ENCODE measurements at places on chromosomes 16 and 17.

GRCh38 chr17:16879686-16880085 is 92.2 kb downstream of the TNFRSF13B start:
- DNase-seq, result no peak

- no peak for DNase-seq
Measured at GRCh38 chr17:4101759-4102405, 40.9 kb downstream of the ZZEF1 start.

- no peak for DNase-seq
Measured at GRCh38 chr16:68086860-68087268, 1.7 kb downstream of the NFATC3 start.

GRCh38 chr17:38510421-38511149 is 82.3 kb downstream of the ARHGAP23 start:
- DNase-seq, result no peak

DNA sequence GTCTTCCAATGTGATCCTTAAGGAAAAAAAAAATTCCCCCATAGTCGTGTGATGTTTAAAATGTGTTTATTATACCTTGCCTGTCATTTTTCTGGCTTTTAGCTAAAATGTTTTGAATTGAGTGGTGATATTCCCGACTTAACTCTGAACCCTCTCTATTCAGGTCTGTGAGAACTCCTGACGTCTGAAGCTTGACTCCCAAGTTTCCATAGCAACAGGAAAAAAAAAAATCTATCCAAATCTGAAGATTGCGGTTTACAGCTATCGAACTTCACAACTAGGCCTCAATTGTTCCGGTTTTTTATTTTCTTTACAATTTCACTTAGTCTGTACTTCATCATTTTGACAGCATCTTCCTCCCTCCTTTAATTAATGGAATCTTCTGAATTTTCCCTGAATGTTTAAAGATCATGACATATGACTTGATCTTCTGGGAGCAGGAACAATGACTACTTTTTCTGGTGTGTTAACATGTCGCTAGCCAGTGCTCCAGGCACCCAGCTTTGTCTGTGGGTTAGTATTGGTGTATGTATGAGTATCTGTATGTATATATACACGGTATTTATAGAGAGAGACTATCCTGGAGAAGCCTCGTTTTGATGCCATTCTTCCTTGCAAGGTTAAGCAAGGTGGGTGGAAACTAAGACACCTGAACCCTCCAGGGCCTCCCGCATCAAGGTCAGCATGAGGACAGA is 12.8 kb upstream of the HSBP1 start:
- DNase-seq, result no peak

DNA sequence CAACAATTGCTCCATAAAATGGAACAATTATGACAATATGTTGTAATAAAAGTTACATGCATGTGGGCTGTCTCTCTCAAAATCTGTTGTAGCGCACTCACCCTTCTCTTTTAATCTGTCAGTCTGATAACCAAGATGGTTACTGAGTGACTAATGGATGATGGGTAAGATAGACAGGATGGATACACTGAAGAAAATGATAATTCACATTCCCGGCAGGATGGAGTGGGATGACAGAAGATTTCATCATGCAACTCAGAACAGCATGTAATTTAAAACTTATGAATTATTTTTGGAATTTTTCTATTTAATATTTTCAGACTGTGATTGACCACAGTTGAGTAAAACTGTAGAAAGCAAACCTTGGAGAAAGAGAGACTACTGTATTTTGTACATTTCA is 30.5 kb downstream of the CDH13 start:
- peak; percentile 60 for DNase-seq

GRCh38 chr17:11250161-11250560 is 9.1 kb downstream of the SHISA6 start:
- DNase-seq, result no peak

- no peak for DNase-seq
Measured at GRCh38 chr16:77208382-77208781, 9.2 kb downstream of the SYCE1L start.

DNA sequence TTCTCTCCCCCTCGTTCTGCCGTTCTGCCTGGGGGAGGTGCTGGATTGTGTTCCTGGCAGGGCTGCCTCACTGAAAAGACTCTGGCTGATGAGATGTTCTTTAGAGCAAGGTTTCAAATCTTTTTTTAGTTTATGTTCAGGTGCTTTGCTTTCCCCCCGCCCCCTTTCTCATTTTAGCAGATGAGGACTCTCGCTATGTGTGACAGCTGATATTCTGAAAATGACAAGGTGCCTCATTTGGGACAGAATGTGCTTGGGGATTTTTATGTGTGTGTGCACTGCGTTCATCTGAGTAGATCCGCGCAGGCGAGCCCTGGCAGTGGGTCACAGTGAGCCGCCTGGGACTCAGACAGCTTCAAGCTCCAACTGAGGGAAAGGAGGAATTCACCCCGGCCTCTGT is 205.9 kb downstream of the HS3ST4 start:
- no peak for DNase-seq

- no peak for DNase-seq
Measured at GRCh38 chr17:44942456-44942855, 5.1 kb downstream of the KIF18B start.

DNA sequence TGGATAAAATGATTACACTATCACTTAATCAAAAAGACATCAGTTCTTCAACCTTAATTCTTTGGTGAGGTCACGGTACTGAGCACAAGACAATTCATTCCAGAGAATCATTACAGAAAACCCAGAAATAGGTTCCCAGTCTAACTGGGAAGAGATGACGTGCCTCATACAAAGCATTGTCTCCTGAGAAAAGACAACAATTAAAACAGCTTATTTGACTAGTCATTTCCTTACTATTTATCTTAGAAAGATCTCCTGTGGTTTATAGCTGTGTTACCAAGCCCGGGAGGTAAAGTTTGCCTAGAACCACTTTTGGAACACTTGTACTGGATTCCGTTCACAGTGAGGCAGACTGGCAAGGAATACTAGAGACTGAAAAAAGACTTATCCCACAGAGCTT is 5.1 kb downstream of the PHF12 start:
- DNase-seq, result no peak

DNA sequence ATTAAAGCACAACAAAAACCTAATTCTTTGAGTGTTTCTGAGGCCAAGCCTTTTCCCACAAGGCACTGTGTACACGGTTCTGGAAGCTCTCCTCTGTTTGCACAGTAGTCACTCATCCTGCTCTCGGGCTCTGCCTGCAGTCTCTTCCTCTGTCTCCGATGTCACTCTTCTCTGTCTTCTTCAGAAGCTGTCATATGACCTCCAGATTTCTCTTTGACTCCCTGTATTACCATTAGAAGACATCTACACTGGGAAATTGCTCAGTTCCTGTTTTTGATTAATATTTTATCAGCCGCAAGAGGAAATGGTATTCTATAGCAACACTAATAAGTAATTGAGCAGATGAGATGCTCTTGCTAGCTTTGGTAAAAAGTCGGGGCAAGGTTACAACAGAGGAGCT is 422.9 kb downstream of the WWOX start:
- DNase-seq, result no peak

DNA sequence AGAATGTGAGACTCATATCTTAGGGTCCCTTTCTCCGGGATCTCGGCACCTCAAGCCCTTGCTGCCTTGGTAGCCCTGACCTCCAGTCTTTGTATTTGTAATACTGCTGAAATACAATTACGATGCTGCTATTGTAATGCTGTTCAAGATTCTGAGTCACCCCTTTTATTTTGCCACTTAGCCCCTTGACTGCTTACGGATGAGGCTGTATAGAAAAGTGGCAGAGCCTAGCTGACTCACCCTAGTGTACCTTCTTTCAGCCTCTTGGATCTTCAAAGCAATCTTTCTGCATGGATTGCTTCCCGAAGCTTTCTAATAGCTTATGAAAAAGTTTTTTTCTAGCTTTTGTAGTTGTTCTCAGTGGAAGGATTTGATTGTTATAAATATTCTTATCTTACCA is 187.9 kb downstream of the KCNJ2 start:
- DNase-seq, result no peak

- DNase-seq, result no peak
Measured at GRCh38 chr17:79948406-79948944, 87.2 kb downstream of the TBC1D16 start.

- DNase-seq, result no peak
Measured at GRCh38 chr17:35486920-35487732, 38.6 kb upstream of the SLFN13 start.

- no peak for DNase-seq
Measured at GRCh38 chr17:17570140-17570797, 21.2 kb downstream of the PEMT start.

- DNase-seq, result no peak
Measured at GRCh38 chr16:79621027-79621426, 20.5 kb upstream of the MAF start.

DNA sequence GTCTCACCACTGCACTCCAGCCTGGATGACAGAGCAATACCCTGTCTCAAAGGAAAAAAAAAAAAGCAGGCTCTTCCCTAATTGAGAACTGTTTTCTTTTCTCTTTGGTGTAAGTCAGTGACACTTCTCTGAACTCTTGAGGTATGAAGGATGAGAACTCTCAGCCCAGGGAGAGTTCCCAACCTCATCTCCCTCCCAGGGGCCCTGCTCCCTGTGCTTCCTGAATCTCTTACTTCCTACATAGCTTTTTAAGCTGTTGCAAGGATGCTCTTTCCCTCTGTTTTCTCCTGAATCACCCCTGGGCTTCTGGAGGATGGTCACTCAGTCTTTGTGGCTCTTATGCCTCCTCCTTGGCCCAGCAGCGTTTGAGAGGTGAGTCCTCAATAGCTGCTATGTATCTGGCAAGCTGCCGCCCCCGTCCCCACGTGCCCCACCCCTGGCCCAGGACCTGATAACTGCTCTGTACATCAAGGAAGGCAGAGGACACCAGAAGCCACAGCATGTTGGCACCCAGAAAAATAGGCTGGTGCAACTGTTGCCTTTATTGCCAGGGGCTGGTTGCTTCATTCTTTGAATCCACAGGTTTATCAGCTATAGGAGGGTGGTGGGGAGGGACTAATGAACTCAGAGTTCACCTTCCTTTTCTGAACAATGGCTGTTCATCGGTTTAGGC is 24.0 kb downstream of the IGF2BP1 start:
- DNase-seq, result no peak

- no peak for DNase-seq
Measured at GRCh38 chr16:9185381-9185780, 93.9 kb downstream of the HAPSTR1 start.

DNA sequence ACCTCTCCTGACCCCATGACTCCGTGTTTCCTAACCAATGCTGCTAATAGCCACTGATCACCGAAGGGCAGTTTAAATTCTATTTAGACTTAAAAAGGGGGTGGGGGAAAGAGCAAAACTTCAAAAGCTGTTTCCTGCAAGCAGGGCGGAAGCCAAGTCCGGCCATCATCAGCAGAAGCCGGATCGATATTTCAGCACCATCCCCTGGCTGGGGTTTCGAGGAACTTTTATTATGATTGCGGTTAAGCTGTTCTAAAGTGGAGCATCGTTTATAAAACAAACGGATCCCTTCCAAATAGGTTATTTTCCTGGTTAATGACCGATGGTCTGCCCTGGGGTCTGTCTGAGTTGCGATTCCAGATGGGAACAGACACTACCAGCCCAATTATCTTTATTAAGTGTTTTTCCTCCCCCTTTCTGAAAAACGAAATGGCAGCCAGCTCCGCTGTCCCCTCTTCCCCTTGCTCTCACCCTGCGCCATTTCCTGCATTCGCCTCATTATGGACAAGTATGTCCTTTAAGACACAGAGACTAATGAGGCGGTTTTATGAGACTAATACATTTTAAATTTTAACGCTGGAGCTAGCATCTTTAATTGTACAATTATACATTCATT is 76.1 kb upstream of the IRX3 start:
- no peak for DNase-seq

DNA sequence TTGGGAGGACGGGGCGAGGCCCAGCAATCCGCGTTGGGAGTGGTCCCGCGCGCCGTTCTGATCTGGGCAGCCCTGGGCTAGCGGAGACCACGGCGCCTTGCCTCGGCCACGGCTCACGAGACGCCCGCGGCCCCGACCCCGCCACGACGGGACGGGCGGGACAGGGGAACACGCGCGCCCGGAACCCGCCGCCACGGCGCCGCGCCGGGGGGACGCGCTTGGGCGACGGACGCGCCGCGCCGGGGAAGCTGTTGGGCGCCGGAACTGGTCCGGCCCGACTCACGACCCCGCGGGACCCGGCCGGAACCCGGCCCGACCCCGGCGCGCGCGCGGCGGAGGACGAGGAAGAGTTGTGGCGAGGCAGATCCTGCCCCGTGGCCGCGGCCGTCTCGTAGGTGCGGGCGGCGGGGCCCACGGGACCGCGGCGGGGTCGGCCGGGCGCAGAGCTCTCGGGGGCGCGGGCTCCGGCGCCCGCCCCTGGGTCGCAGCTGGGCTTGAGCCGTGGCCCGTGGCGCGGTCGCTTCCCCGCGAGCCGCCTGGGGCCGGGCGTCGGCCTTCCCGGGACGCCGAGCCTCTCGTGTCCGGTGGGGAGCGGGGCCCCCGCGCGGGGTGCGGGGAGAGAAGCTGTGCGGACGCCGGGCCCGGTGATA is at the start of gene ACSF3:
ACSF3 (plus strand) TSS at position 251 of the 650 bp plus-strand sequence. CDS start 6,830 bp downstream, outside the sequence.
- peak; percentile 5 for DNase-seq

GRCh38 chr17:62778990-62779681 is 29.0 kb downstream of the MARCHF10 start:
- DNase-seq, result peak; percentile 82

GRCh38 chr17:37695726-37696125 is 49.1 kb downstream of the HNF1B start:
- DNase-seq, result no peak

- no peak for DNase-seq
Measured at GRCh38 chr17:41420134-41420533, 4.3 kb downstream of the KRT37 start.

DNA sequence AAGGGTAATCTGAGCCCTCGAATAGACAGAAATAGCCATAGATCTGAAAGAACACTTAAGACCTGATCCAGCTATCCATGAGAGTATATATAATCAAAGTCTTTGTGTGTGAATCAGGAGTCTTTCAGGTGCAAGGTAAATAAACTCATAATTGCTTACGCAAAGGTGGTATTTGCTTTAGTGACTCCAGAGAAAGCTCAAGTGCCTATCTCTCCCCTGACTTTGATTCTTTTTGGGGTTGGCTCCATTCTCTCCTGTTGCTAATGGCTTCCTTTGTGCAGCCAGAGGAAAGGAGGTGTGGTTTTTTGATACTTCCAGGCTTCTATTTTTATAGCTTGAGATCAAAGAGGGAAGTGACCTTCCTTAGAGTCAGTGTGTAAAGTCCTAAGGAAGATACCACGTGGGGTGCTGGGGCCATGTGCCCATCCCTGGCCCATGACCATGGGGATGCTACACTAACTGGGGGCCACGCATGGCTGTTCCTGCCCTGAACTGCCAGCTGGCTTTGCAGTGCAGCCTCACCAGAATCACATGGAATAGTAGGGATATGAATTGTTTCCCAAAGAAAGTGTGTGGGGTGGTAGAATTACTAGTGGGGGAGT is 45.8 kb downstream of the TENT4B start:
- DNase-seq, result no peak

DNA sequence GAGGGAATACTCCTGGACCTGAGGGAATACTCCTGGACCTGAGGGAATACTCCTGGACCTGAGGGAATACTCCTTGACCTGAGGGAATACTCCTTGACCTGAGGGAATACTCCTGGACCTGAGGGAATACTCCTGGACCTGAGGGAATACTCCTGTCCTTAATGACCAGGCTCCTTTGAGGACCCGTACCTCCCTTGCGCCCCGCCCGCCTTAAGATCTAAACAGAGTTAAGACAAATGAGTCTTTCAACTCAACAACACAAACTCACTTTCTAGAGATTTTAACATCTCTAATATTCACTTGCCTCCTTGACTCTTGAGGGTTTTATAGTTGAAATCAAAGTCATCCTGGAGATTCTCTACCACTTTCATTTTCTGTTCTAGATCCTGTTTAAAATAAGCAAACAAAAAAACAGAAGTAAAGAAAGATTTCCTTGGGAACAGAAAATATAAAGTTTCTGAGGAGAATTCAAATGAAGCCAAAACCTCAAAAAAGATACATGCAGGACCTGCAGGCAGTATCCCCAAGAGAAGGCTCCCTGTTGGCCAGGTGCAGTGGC is 49.7 kb downstream of the STAT3 start:
- no peak for DNase-seq
